ENCODE measurements at places on chromosomes 1 and 21. TPM values are rescaled to one million over a fixed set of nuclear protein-coding genes. Genes with fewer than 3 reads are reported as not detected.

The KCNN3 gene
- polyA plus RNA-seq: not detected

The SEMA4A gene
- 2.0 TPM for polyA plus RNA-seq

The RPTN gene
- polyA plus RNA-seq: not detected

The AIRE gene
- 0.09 TPM for polyA plus RNA-seq

The OR10K2 gene
- not detected for polyA plus RNA-seq

DNA sequence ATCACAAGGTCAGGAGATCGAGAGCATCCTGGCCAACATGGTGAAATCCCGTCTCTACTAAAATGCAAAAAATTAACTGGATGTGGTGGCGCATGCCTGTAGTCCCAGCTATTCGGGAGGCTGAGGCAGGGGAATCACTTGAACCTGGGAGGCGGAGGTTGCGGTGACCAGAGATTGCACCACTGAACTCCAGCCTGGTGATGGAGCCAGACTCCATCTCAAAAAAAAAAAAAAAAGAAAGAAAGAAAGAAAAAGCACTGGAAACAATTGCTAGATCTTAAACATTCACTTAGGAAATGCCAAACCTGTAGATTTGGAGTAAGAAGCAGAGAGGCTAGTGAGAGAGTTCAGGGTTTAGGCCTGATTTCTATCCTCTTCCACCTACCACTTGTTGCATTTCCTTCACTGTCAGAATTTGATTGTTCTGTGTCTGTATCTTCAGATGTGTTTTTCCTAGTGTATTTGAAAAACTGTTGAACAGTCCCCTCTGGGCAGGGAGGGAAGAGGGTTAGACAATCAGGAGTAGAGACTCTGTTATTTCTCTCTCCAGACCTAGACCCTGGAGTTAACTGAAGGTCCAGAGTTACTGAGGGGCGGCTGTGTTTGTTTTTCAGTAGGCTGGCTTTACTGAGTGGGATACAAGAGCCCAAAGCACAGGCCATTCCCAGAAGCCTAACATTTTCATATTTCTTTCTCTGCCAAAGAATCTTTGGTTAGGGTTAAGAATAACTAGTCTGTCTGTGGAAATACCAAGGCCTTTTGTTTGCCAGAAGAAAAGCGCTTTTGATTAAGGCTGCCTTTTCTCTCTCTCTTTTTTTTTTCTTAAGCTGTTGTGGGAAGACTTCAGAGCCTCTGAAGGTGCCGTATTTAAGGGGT lies 31.1 kb upstream of the MACF1 start:
- H3K27me3 ChIP-seq: no peaks in the 10 kb centered on the region
- DNase-seq: no peak
- H3K27ac ChIP-seq: no peak overlapping the region
- H3K36me3 ChIP-seq: no peaks in the 10 kb centered on the region
- no peaks in the 10 kb centered on the region for H3K4me1 ChIP-seq

DNA sequence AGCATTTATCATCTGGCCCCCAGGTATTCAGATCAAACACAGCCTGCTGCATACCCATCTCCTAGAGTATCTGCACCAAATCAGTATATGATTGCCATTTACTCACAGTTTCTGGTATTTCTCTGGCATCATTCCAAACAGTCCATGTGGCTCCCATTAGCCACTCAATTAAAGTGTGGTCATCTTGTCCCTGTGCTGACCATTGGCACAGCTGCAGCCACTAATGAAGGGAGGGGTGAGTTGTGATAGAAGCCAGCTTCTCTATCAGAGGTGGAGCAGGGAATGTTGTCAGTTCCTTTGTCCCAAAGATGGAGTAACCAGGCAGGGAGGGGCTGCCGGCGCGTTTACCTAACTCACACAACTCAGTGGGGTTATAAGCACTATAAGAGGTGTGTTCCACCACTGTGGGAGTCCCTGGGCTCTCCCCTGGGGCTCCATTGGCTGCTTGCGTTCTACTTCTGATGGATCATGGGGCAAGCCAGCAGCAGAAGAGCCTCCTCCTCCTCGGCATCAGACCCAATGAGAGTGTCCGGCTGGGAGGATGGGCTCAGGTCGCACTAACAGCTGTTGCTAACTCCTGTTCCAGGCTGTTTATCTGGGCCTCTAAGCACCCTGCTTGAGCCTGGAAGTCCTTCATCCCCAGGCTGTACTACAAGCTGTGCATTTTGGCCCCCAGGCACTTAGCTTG lies 108.6 kb downstream of the GDAP2 start:
- H3K36me3 ChIP-seq: no peaks in the 10 kb centered on the region
- H3K4me3 ChIP-seq: no peak overlapping the region
- no peaks in the 10 kb centered on the region for H3K4me1 ChIP-seq
- no peak overlapping the region for H3K27ac ChIP-seq
- no peak for DNase-seq
- peaks cover 5% of the 10 kb centered on the region for H3K27me3 ChIP-seq

DNA sequence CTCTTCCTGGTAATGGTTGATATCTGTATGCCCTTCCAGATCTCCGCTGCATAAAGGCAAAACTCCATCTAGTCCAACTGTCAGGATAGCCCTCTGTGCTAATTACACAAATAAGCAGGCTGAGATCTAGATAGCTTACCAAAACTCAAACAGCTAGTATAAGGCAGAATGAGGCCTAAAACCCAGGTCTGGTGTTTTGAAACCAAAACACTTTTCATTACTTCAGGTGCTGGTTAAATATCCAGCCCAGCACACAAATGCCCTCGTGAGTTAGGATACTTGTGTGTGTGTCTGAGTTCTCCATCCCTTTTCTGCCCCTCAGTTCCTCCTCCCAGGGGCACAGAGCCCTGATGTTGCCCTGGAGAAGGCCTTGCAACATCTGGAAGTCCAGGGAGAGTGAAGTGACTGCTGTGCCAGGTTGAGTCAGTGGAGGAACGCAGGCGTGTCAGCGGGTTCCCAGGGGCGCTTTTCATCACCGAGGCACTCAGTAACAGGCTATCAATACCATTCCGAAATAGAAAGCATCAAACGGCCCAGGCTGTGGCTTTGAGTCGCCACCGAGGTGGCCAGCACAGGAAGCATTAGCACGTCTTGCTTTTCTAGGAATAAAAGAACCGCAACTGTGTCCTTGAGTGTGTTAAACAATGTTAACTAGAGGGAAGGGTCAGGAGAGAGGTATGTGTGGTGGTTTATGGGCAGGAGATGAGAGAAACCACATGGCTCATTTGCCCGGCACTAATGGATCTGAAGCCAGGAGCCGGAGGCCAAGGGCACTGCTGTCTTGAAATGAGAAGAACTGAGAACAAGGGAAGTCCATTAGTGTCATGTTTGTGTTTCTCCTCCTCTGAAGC lies 90.7 kb upstream of the WLS start:
- no peak for DNase-seq
- H3K4me1 ChIP-seq: no peaks in the 10 kb centered on the region
- no peak overlapping the region for H3K27ac ChIP-seq
- H3K36me3 ChIP-seq: no peaks in the 10 kb centered on the region
- no peaks in the 10 kb centered on the region for H3K27me3 ChIP-seq

DNA sequence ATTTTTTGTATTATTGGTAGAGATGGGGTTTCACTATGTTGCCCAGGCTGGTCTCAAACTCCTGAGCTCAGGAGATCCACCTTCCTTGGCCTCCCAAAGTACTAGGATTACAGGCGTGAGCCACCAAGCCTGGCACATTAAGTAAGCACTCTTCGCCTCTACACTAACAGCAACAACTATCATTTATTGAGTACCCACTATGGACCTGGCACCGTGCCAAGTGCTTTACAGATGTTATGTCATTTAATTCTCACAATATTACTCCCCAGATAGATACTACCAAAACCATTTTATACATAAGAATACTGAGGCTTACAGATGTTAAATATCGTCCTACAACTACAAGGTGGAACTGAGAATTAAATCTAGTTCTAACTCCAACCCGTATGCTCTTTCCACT lies 50.1 kb downstream of the TUT4 start:
- H3K27me3 ChIP-seq: no peaks in the 10 kb centered on the region
- H3K36me3 ChIP-seq: peaks cover 21% of the 10 kb centered on the region
- no peak for DNase-seq
- H3K4me3 ChIP-seq: no peak overlapping the region
- H3K27ac ChIP-seq: no peak overlapping the region

DNA sequence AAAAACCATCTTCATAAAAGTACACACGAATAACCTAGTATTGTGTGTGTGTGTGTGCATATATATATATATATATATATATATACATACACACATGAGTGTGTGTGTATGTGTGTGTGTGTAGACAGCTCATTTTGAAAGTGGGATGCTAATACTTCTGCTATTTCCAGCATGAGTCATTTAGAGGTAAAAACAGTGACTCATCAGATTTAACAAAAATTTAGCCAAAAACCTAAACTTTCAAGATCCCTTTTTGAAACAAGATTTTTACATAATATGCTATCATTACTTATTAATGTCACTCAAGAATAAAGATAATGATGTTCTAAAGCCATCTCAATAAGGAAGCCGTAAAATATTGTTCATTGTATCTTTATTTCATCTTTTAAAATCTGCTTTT lies 35.6 kb upstream of the ADGRL4 start:
- no peaks in the 10 kb centered on the region for H3K27me3 ChIP-seq
- H3K4me1 ChIP-seq: no peaks in the 10 kb centered on the region
- no peak overlapping the region for H3K4me3 ChIP-seq
- DNase-seq: no peak

GRCh38 chr21:41164981-41165655 lies 2.8 kb upstream of the BACE2 start:
- no peak overlapping the region for H3K27ac ChIP-seq
- no peak overlapping the region for H3K4me3 ChIP-seq
- peaks cover 17% of the 10 kb centered on the region for H3K27me3 ChIP-seq
- H3K36me3 ChIP-seq: no peaks in the 10 kb centered on the region
- no peak for DNase-seq

GRCh38 chr1:51736702-51737101 lies 119.8 kb downstream of the OSBPL9 start:
- no peak for DNase-seq
- H3K27me3 ChIP-seq: no peaks in the 10 kb centered on the region
- H3K27ac ChIP-seq: no peak overlapping the region
- peaks cover 9% of the 10 kb centered on the region for H3K4me1 ChIP-seq
- no peak overlapping the region for H3K4me3 ChIP-seq

DNA sequence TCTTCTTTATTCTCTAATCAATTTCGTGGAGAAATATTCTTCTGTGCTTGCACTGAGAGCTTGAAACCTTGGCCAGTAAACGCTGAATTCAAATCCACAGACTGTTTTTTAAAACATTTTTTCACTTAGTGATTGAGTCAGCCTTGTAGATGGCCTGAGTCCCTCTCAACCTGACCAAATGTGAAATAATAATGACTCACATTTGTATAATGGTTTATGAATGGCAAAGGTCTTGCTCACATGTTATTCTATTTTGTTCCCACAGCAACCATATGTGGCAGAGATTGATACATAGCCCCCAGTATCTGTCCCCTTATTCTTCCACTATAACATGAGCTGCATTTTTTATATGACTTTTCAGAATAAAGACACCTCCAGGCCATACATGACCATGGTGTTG lies 47.8 kb upstream of the CCDC190 start:
- DNase-seq: no peak
- no peak overlapping the region for H3K4me3 ChIP-seq
- no peaks in the 10 kb centered on the region for H3K4me1 ChIP-seq
- H3K27me3 ChIP-seq: no peaks in the 10 kb centered on the region
- no peak overlapping the region for H3K27ac ChIP-seq
- H3K36me3 ChIP-seq: no peaks in the 10 kb centered on the region

DNA sequence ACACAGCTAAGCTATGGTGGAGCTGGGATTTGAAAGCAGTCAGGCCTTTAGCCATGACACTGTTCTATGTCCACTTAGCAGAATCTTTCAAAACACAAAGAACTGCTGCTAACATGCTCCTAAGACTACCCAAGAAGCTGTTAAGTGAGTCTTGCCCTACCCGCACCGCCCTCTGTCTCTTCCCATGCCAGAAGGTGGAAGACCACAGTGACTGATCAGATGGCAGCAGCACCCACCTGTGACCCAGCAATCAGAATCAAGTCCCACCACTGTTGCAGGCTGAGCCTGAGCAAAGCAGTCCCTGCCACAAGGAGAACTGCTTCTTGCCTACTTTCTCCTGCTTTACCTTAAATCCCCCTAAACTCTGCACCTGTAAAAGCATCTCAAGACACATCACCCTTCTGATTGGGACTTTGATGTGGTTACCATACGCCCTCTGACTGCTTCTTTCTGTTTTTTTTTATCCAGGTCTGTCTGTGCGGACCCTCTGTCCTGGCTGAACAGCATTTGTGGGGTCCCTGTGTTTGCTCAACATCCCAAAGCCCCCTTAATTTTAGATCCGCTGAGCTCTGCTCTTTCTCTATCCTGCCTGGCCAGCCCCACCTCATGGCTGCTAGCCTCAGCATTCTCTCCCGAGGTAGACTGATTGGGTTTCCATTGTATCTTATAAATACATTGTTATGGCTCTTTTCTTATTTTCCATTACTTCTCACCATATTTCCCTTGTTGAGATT lies 16.0 kb downstream of the IRF2BP2 start:
- H3K27me3 ChIP-seq: no peaks in the 10 kb centered on the region
- H3K4me1 ChIP-seq: peaks cover 7% of the 10 kb centered on the region
- H3K27ac ChIP-seq: no peak overlapping the region
- H3K36me3 ChIP-seq: no peaks in the 10 kb centered on the region
- no peak for DNase-seq

GRCh38 chr1:230246551-230246950 lies 179.5 kb downstream of the GALNT2 start:
- H3K4me1 ChIP-seq: no peaks in the 10 kb centered on the region
- H3K4me3 ChIP-seq: no peak overlapping the region
- DNase-seq: no peak

DNA sequence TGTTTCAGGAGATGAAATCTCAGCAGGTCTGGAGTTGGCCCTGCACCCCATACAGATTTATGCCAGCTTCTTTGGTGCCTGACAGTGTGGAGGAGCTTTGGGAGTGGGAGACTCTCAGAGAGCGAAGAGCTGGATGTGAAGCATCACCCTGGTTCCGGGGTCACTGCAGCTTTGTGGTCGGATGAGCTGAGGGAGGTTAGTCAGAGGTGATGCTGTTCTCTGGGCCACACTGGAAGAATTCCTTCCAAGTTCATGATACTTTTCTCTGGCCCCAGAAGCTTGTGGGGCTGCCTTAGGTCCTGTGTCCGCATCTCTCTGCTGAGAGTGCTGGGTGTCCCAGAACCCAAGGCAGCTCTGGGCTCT lies 467.8 kb downstream of the CAMTA1 start:
- no peaks in the 10 kb centered on the region for H3K36me3 ChIP-seq
- H3K27ac ChIP-seq: no peak overlapping the region
- H3K4me1 ChIP-seq: no peaks in the 10 kb centered on the region
- peaks cover 2% of the 10 kb centered on the region for H3K27me3 ChIP-seq

- no peaks in the 10 kb centered on the region for H3K27me3 ChIP-seq
- H3K4me3 ChIP-seq: peak within 1 kb of the TSS; percentile 79
- peaks cover 6% of the 10 kb centered on the region for H3K36me3 ChIP-seq
- peaks cover 49% of the 10 kb centered on the region for H3K4me1 ChIP-seq
Observed at GRCh38 chr1:46616277-46617107, at the start of gene MOB3C. TSS of gene MOB3C (minus strand) at chr1:46616811. CDS start at chr1:46613321, 3,490 bp downstream.
